ENCODE measurements at places on chromosomes 3 and 15.

- DNase-seq: peak; percentile 95
Measured at GRCh38 chr15:66497502-66498455, at the start of gene SNAPC5. Gene SNAPC5, minus strand, starts transcription at chr15:66497762. Its CDS starts 31 bp downstream, at chr15:66497731.

GRCh38 chr3:64539451-64540196 is 148.2 kb downstream of the ADAMTS9 start:
- DNase-seq: no peak

- no peak for DNase-seq
Measured at GRCh38 chr15:38745626-38746025, 181.0 kb upstream of the RASGRP1 start.

DNA sequence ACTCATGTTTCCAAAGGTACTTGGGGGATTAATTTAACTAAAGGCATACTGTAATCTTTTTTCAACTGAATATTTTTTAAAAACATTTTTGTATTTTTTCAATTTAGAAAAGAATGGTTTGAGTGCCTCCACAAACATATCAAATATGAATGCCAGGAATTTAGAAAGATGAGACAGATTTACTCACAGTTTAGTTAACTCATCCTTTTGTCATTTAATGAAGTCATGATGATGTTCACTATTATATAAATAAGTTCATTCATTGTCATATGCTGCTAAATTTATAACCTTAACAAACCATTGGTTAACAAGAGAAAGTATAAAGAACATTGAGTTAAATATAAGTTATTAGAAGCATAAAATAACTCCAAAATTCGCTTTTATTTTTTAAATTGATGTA is 50.0 kb downstream of the FGF7 start:
- DNase-seq: no peak

- peak; percentile 82 for DNase-seq
Measured at GRCh38 chr3:66494959-66495667, 5.7 kb downstream of the LRIG1 start.

DNA sequence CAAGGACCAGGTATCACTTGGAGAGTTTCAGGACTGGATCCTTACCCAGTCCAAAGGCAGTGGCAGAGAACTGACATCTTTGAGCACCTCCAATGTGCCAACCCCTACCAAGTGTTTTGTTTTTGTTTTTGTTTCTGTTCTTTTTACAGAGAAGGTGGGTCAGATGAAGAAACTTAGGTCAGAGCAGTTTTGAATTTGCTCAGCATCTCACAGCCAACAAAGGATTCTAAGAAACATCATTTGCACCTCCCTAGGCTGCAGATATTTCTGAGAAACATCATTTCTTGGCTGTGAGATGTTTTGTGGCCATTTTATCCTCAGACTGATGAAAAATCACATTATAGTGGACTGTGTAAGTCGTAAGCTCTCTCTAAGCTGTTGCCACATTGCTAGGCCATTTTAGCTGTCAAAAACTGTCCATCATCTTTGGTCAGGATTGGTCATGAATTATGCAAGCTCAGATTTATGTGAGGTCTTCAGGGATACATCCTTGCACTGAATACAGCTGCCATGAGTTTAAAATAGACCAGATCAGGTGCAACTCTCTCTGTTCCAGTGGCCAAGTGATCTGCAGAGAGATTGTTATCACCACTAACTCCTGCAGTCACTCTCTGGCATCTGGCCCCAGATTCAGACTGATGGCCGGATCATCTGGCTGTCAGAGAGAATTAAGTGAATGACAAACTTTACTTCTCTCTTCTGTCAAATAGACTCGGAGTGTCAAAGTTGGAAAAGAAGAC is 341.5 kb downstream of the EPHB1 start:
- no peak for DNase-seq

Data from T-helper 2 cell (primary cell).